IPS-NIHi11 (cell line): ENCODE measurements at places on chromosomes 11 and 22.

- no peak for DNase-seq
These were observed 5.0 kb downstream of the ARHGAP42 start for GRCh38 chr11:100691896-100692653.

DNA sequence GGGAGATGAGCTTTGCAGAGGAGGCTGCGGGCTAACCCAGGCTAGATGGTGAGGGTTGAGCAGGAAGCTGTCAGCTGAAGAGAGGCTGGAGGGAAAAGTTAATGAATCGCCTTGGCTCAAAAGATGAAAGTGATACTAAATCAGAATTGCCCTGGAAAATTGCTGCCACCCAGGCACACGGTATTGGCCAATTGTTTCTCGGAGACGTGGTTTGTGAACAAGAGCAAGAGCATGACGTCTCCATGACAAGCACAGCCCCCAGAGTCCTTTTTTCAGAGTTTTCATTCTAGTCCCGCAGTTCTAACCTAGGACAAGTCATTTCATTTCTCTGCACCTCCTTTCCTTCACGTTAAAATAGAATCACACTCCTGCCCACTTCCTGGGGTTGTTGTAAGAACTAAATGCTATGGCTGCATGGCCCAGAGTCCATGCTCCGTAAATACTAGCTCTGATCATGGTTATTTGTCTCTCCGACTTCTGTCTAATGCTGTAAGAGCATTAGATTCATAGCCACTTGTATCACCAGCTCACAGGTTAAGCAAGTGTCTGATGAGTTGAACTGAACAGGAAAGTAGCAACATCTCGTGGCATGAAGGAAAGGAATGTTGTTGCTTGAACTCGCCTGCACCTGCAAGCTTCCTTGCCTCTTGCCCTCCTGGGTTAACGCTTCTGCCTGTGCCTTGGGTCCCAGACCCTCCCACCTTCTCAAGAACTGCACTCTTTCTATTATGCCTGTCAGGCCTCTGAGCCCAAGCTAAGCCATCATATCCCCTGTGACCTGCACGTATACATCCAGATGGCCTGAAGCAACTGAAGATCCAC, 33.8 kb upstream of the NUP50 start:
- DNase-seq = no peak

GRCh38 chr11:112012874-112013273, 12.3 kb upstream of the DLAT start:
- DNase-seq = no peak

DNA sequence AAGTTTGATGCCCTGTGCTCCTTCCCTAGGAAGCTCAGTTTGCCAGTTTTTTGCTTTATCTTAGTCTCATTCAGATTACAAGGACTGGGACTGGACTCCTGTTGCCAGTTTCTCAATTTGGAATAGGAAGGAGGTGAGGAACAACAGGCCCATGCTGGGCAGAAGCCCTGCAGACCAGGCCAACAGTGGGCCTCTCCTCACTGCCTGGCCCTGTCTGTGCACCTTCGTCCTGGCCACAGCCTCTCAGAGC, 23.7 kb downstream of the MED15 start:
- no peak for DNase-seq

DNA sequence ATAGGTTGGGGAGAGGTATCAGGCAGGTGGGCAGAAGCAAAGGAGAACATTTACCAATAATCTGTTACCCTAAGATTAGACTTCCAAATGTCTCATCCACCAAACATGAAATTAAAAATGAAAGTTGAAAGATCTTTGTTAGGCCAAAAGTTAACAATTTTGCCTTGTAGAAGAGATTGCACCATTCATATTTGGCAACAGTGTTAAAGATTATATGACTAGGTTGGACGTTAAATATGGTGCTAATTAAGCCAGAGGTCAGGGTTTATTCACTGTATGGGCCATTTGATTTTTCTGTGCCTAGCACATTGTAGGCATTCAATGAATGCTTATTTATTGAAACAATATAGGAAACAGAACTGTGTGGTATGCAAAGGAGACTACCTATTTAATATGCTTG, 126.1 kb upstream of the SLC5A12 start:
- DNase-seq = no peak

- no peak for DNase-seq
These were observed 126.1 kb downstream of the PGR start for GRCh38 chr11:101003468-101003867.

- DNase-seq = no peak
These were observed 92.8 kb downstream of the TEAD1 start for GRCh38 chr11:12767027-12767426.

GRCh38 chr22:46737976-46738646, at the start of gene CERK:
TSS of gene CERK (minus strand) at chr22:46738252. CDS start at chr22:46738148, 104 bp downstream.
- peak; percentile 90 for DNase-seq

DNA sequence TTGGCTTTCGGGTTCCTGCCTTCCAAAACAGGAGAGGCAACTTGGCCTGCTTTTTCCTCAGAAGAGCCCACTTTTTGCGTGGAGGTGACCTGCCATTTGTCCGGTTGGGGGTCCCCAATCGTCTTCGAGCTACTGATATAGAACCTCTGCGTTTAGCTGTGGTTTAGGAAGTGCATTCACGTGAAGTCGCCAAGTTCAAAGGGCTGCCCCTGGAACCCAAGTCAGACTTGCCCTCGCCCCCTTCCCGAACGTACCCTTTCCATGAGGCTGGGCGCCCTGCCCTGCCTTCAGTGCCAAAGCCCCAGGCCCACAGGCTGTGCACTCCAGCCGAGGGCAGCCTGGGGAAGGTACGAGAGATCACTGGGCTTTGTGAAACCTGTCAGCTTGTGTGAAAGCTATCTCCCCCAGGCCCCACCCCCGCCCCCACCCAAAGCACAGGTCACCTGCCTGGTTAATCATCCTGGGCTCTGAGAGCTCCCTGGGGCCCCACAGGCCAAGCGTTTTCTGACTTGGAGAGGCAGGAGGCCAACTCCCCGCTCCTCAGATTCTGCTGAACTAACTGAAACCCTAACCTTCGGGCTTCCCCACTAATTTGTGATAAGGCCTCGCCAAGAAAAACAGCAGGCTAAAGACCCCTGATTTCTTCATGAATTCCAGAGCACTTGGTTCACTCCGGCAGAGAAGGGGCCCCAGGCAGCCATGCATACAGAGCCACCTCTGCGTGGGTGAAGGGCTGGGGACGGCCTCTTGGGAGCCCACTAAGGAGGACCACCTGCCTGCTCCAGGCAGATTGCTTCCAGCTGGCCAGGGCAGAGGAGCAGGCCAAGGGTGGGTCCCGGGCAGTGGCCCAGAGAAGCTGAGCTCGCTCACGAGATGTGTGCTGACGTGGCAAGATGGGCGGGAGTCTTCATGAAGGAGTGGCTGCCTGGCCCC, 25.8 kb upstream of the KCNQ1OT1 start:
- DNase-seq = no peak

DNA sequence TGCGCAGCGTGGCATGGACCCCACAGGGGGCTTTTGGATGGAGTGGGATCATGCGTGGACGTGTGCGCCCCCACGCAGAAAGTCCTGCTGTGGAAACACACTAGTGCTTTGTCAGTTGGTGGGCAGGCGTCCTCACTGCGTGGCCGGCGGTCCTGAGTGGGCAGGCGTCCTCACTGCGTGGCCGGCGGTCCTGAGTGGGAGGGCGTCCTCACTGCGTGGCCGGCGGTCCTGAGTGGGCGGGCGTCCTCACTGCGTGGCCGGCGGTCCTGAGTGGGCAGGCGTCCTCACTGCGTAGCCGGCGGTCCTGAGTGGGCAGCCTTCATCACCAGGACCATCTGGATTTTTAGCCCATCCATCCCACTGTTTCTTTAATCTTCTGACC, 205.9 kb downstream of the TBC1D22A start:
- no peak for DNase-seq

DNA sequence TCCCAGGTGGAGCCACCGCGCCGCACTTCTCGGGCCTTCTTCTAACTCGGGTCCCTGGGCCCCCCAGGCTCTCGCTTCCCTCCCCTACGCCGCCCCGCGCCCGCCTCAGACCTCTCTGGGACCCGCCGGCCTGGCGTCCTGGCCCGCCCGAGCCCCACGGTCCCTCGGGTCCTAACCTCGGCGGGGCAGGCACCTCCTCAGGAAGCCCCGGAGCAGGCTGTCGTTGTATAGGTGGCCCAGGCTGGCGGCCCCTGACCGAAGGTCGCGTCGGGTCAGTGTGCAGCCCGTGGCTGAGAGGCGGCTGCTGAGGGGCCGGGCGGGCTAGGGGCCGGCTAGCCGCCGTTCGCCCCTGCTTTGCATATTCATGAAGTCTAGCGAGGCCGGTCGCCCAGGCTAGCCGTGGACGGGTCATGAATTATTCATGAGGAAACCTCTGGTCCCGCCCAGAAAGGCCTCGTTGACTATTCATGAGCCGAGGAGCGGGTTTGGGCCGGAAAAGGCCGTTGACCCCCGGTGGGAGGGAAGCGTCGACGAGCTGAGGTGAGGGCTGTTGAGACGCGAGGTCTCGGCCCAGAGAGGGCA, at the start of gene HORMAD2:
TSS of gene HORMAD2 (plus strand) at position 513 of the 582 bp plus-strand sequence. CDS start 13,489 bp downstream, outside the sequence.
- DNase-seq = peak; percentile 94

GRCh38 chr11:1224491-1225385, 1.9 kb downstream of the MUC5B start:
- DNase-seq = peak; percentile 82

GRCh38 chr22:33542153-33542552, 378.1 kb downstream of the LARGE1 start:
- DNase-seq = no peak

DNA sequence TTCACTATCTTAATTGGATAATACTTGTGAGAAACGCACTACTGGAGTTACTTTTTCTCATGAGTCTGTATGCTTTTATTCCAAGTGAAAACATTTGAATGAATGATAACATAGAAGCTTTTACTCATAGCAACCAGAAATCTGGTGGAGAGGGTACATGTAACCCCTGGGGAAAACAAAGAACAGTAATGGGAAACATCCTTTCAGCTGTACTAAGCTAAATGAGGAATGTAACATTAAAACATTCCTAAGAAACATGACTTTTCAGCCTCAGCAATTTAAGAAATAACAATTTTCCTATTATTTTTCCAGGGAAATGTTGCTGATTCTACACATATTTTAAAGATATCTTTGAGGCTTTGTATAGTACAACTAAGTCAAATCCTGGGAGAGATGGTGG, 97.2 kb upstream of the CEP126 start:
- no peak for DNase-seq

GRCh38 chr11:116422556-116422955, 350.2 kb downstream of the BUD13 start:
- DNase-seq = no peak

DNA sequence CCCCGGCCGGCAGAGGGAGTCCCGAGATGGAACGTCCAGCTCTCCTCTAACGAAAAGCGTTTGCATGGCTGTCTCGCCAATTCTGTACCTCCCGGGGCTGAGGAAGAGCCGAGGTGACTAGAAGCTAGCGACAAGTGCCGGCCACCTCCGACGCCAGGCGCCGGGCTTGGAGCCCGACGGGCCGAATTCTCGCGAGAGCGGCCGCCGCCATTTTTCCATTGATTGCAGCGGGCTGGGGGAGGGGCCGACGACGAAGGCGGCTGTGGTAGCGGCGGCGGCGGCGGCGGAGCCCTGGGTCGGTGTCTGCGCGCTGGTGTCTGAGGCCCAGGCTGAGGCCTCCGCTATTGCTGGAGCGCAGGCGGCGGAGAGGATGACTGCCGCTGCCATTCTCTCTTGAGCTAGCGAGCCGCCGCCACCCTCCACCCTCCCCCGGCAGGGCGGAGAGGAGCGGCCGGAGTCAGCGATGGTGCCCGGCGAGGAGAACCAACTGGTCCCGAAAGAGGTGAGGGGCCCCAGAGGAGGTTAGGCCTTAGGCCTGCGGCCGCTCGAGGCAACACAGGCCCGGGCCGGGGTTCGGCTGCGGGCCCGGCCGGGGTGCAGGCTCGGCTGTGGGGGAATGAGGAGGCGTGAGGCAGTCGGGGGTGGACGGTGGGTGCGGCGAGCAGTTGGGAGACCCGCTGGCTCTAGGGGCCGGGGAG, at the start of gene USP47:
TSS of gene USP47 (plus strand) at position 250 of the 698 bp plus-strand sequence. CDS start at position 464, 214 bp downstream.
- peak; percentile 87 for DNase-seq
